ENCODE measurements at places on chromosomes 12 and 14. TPM values are rescaled to one million over a fixed set of nuclear protein-coding genes. Genes with fewer than 3 reads are reported as not detected.

Gene POTEM
- not detected for total RNA-seq

DNA sequence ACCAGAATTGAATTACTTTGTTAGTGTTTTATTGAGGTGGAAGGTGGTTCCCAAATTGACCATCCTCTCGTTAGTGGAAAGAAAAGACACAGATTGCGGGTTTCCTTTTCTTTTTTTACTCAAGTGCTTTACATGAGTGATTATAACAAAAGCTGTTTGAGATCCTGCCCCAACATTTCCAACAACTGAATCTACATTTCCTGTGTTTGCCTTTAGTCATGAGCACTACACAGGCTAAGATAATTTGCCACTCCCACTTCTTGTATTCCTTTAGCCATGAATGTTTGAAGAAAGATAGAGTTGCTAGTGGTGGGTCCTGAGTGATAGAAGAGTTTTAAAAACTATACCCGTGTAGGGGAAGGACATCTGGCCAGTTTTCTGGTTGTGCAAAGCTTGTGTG is 16.0 kb downstream of the RERGL start:
- no peak for DNase-seq

Gene SRSF5
- total RNA-seq = 108 TPM

DNA sequence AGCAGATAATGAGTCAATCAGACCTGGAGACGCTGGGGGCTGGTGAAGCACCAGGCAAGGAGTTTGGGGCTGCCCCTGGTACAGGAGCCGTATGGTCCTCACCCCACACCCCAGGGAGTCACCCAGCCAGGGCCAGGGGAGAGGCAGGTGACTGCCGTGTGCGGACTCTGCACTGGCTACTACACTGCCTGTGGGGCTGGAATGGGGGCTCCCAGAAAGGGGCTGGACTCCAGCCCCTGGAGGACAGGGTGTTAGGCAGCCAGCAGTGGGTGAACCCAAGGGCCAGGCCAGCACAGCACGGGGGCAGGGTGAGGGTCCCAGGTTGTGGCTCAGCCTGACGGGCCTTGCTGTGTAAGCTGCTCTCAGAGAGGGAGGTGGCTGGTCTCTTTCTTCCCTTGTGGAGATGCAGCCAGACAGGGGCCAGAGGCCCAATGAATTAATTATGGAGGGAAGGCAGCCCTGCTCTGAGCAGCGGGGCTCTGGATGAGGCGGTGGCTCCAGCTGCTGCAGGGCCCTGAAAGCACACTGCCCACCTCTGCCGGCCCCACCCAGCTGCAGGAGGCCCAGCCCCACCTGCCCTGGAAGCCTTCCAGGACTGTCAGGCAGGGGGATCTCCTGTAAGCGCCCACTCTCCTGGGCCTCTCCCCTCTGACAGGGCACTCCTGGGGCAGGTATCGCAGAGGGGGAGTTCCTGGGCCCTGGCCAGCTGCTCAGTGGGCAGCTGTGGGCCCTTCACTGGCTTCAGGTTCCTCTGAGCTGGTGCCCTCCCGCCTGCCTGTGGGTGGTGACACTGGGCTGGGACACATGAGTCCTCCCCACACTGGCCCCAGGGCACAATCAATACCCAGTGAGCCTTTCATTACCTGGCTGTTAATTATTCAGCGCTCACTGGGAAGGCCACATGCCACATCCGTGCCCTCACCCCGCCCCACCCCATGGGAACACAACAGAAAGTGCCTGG is 142.5 kb upstream of the C14orf180 start:
- DNase-seq = no peak
